Activated CD4-positive, alpha-beta T cell treated with anti-CD3 and anti-CD28 coated beads, Interleukin-2, amount 50 U/mL, for 1 hour (primary cell): ENCODE measurements at places on chromosomes 5 and 9.

DNA sequence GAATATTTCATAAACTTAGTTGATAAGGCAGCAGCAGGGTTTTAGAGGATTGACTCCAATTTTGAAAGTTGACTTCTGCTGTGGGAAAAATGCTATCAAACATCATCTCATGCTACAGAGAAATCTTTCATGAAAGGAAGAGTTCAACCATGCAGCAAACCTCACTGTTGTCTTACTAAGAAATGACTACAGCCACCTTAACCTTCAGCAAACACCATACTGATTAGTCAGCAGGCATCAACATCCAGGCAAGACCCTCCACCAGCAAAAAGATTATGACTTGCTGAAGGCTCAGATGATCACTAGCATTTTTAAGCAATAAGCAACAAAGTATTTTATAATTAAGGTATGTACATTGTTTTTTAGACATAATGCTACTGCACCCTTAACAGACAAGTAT lies 7.6 kb downstream of the TMEM174 start:
- DNase-seq, result no peak

- no peak for DNase-seq
Measured at GRCh38 chr5:125607018-125607417, 816.2 kb upstream of the GRAMD2B start.

GRCh38 chr5:168734119-168734518 lies 155.0 kb upstream of the PANK3 start:
- DNase-seq, result no peak

DNA sequence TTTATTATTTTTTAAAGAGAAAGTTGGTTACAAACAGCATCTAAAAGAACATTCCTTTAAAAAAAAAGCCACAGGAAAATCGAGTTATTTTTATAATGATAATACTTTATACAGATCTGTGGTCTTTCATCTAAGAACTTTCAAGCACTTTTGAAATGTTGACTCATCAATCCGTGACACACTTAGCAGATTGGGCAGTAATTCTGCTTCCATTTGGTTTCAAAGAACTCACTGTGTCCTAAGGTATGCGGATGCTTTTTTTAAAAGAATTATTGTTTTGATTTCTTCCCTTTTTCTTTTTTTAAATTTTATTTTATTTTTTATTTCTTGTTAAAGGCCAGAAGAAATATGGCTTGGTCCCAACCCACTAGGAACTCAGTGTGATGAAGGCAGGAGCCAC lies 147.8 kb downstream of the AOPEP start:
- DNase-seq, result no peak

DNA sequence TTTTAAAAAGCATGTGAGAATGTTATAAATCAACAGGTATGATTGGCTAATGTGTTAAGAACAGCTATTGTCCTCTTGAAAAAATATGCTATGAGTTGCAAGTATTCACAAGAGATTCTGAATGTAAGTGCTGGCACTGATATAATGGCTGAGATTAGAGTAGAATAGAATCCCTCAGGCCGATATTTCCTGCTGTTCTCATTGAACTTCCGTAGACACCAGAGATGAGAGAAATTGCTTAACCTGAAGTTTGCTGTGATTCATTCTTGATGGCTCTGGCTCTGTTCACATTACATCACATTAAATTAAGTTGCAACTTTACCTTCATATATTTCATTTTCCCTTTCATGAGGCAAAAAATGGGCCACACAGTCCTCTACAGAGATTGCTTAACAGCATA lies 114.5 kb downstream of the BAAT start:
- DNase-seq, result no peak

GRCh38 chr9:37528652-37529471 lies 43.1 kb downstream of the POLR1E start:
- peak; percentile 73 for DNase-seq

DNA sequence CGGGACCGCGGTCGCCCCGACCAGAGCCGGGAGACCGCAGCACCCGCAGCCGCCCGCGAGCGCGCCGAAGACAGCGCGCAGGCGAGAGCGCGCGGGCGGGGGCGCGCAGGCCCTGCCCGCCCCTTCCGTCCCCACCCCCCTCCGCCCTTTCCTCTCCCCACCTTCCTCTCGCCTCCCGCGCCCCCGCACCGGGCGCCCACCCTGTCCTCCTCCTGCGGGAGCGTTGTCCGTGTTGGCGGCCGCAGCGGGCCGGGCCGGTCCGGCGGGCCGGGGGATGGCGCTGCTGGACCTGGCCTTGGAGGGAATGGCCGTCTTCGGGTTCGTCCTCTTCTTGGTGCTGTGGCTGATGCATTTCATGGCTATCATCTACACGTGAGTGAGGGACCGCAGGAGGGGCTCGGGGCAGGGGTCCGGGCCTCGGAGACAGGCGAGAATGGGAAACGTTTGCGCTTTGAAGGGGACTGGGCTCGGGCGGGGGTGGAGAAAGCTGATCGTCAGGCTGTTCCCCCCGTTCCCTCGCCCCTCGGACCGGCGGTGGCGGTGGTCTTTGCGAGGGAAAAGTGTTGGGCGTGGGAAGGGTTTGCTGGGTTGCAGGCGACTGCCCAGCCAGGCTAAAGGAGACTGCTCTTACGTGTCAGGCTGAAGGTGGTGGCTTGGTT lies 457 bp downstream of the UGCG start:
- DNase-seq, result peak; percentile 49

DNA sequence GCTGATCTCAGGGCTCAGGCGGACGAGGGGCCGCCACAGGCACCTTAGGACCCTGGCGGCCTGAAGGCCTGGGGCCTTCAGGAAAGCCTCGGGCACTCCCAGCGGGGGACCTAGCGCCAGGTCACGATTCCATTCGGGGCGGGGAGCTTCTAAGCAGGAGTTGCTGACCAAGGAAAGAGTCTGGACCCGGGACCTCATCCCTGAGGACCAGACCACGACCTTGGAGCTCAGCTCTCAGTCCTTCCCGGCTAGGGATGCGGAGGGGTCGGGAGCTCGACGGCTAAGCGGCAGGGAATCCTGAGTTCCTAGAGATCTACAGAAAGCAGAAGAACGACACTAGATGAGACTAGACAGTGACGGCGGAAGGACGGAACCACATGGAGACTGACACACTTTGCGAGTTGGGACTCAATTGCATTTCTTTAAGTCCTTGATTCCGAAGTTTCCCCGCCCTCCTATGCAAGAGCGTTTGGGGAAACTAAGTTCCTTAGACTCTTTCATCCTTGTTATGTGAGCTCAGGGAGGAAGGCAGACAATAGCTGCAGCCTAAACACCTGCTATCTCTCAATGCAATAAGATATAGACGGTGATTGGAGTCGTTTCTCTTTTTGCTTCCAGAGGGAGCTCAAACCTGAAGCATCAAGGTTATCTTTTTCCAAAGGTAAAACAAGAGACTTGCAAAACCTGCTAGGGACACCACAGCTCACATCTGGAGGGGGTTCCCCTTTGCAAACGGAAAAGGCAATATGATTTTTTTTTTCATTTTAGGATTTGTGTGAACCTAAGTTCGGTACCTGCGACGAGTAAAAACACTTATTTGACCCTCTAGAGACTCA lies 9.7 kb downstream of the NR2F1-AS1 start:
- no peak for DNase-seq

DNA sequence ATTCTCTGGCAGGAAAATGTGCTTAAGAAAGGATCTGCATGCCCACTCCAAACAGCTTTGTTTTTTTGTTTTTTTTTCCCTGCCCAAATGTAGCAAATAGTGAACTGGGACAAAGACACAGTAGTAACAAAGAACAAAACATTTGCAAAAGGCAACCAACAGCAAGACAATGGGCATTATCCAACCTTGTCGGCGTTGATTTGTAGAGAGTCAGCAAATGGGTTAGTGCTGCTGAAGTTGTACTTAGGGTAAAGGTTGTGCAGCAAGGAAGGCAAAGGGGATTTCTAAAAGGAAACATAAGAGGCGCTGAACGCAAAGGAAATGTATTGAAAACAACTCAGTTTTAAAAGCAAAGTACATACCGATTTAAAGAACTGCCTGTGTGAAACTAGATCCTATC lies 136.2 kb downstream of the MPDZ start:
- DNase-seq, result no peak

DNA sequence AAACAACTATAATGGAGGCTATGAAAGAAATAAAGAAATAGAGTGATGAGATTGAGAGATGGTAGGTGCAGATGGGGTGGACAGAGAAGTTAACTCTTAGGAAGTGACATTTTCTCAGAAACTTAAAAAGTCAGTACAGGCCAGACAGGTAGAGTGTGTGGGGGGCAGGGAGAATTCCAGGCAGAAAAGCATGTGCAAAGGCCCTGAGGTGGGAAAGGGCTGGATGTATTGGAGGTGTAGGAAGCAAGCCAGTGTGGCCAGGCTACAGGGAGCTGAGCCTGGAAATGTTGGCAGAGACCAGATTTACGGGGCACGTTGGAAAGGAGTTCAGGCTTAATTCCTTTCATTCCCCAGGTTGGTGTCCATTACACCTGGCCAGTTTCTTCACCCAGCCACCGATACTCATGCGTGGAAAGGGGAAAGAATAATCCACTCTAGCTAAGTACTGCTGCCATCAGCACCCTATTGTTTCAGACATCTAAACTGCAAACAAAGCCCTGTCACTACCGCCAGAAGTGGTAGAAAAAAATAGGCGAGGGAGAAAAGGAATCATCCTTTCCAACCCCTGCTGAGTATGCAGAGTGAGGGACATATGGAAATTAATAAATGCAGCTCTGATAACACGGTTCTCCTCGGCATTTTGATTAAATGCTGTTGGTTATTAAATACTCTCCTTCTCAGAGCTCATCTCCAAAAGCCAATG lies 116.8 kb upstream of the GPR151 start:
- no peak for DNase-seq

DNA sequence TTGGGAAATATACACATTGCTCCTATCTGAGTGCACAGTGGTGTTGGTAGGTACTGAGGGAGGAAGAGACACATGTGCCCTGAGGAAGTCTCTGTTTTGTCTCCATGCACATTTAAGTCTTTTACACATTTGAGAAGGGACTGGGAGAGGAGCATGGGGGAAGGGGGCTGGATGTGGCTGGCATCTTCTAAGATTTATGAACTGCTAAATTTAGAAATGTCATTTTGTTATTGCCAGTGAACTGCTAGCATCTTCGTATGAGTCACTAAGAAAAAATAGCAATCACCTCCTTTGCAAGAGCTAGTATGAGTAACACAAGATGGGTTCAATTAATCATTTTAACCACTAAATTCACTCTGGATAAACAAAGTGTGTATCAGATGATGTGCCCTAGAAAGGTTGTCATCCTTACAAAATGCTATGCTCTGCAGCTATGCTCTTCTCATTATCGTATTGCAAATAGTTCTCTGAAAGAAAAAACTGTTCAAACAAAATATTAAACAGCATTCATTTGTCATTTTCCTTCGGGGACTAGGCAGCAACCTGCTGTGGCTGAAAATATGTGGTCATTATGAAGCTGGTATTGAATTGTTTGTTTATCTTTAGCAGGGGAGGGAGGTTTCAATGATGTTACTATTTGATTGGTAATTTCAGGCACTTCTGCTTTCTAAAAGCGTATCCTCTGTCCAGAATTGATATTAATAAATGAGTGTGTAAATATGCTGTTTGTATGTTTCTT lies 236.5 kb downstream of the DMRTA1 start:
- no peak for DNase-seq

DNA sequence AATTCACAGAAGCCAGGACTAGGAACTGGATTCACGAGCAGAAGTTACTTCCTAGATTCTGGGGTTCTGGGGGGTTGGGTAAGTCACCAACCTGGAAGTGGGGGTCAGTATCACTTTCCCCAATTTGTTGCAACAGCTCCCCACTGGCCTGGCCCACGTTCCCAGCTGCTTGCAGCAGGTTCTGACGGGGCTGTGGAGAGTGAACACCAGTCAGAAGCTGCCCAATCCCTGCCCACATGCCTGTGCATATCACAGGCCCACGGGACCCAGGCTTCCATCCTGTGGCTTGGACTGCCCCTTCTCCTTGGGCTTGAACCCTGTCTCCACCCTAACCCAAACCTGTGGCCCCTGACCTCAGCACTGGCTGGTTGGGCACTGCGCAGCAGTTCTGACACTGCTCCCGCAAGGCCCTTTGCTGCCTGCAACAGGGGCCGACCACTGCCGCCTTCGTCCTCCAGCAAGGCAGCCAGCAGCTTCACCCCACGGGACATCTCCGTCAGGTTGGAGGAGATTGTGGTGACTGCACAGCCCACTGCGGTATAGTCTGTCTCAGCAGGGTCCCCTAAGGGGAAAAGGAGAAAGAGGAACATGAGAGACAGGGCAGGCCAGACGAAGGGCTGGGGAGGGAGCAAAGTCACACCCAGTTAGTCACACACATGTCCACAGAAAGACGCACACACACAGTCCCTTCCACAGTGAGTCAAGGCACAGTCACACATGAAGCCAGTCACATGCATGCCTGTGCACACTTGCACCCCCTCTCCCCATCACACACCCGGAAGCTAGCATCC lies 13.1 kb downstream of the TLN1 start:
- DNase-seq, result no peak

DNA sequence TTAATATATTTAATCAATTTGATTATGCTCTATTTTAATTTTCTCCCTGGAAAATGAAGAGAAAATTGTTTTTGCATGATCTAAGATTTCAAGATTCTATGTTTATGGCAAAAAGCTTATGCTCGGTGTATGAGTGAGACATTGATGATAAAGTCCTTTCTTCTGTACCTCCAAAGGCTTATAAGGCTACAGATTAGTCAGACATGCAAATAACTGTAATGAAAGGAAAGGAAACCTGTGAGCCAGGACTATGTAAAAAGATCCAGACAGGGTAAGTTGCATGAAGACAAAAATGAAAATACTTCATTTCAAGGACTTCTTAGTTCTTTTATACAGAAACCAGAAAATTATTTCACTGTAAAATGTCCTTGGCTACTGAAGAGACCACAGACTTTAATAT lies 52.2 kb upstream of the EDIL3 start:
- DNase-seq, result no peak

DNA sequence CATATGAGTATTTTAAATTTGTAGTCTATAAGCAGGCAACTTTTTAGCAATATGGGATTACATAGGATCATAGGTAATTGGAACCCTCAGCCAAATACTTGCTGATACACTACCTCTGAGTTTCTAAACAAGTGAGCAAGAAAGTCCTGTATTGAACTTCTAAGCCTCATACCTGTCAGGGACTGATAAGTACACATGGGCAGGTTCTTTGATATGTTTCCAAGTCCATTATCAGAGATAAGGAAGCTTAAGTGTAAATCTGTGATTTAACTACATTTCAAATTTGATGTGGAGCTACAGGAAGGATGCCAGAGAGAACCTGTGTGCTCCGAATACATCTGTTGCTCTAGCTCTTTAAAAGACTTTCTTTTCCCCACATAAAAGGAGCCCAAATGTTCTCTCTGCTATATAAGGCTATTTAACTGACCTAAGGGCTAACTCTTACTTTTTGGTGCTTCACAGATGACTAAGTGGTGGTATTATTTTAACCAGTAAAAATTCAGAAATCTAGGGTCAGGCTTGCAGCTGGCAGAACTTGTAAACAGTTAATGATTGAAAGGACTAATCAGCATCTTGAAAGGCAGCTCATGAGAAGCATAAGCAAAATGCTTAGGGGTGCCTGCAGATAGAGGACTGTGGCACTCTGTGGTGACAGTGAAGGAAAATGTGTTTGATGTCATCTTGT lies 228.6 kb downstream of the NR3C1 start:
- no peak for DNase-seq
